ENCODE measurements at places on chromosomes 11 and 22. TPM values are rescaled to one million over a fixed set of nuclear protein-coding genes. Genes with fewer than 3 reads are reported as not detected.
A peak's percentile ranks its signal among the peaks of the same experiment; 100 is the strongest.

Gene FADD
- 49.6 TPM for polyA plus RNA-seq

Gene SPATA19
- polyA plus RNA-seq: not detected

Gene INS
- not detected for polyA plus RNA-seq

Gene SF1
- 79.4 TPM for polyA plus RNA-seq

Gene GPHA2
- not detected for polyA plus RNA-seq

Gene ARFGAP2
- polyA plus RNA-seq: 87.5 TPM

- no peak for DNase-seq
Measured at GRCh38 chr22:20775342-20775895, 1.5 kb downstream of the SERPIND1 start.

- peak; percentile 81 for DNase-seq
Measured at GRCh38 chr11:35725885-35726284, 63.3 kb downstream of the TRIM44 start.

DNA sequence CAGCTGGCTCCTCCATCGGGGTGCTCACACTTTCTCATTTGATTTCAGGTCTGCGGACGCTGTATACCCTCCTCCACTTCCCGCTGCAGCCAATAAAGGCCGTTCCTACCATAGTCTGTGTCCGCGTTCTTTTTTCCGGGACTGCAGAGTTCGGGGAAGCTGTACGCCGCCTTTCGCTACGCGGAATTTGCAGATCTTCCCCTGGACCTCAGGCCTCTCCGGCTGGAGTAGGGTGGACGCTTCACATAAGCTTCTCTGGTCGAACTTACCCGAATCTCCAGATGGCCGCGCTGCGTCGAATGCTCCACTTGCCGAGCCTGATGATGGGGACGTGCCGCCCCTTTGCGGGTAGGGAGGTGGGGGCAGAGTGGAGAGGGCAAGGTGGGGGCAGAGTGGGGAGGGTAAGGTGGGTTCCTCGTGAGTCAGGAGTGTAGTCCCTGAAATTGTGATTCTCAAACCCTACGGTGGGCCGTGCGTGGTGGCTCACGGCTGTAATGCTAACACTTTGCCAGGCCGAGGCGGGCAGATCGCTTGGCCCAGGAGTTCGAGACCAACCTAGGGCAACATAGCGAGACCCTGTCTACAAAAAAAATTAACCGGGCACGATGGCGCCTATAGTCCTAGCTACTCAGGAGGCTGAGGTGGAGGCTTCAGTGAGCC lies 617 bp downstream of the CSKMT start:
- DNase-seq: no peak

DNA sequence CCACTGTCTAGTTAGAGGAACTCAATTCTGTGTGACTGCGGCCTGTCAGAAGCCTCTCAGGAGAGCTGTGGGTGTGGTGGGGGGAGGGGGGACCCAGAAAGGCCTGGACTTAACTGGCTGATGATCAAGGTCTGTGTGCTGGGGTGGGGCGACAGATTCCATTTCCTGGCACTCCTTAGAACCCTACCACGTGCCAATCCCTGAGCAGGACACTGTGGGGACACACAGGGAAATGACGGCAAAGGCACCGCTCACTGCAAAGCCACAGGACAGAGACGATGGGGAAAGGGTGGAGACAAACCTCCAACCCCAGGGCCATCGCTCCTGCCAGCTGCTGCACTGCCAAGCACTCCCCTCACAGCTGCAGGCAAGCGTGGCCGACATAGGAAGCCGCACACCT lies 58.4 kb upstream of the BID start:
- DNase-seq: no peak

- DNase-seq: no peak
Measured at GRCh38 chr11:47731475-47731874, 16.3 kb upstream of the AGBL2 start.

- no peak for DNase-seq
Measured at GRCh38 chr11:123841174-123841573, 35.0 kb upstream of the OR6M1 start.

DNA sequence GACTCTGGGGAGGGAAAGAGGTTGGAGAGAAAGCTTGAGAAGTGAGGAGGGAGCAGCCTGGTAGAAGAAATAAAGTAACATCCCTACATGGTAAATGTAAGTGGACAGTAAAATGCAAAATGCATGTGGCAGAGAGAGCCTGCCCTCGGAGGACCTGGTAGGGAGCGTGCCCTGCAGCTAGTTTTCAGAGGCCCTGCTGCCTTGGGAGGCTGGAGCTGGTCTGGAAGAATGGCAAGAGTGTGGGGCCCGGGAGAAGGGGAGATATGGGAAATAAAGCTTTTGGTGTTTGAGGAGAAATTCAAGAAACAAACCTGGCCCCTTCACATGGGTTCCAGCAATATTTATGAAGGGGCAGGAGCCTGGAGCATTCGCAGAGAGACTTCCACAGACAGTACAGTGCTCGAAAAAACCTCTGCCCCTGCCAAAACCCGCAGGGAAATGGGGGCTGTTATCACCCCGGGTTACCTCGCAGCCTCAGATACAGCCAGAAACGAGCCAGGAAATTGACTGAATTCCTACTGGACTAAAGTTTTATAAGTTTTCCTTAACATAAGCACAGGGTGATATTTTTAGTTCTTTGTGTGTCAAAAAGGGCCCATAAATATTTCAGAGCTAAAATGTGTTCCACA lies 363.0 kb downstream of the TENM4 start:
- DNase-seq: no peak

DNA sequence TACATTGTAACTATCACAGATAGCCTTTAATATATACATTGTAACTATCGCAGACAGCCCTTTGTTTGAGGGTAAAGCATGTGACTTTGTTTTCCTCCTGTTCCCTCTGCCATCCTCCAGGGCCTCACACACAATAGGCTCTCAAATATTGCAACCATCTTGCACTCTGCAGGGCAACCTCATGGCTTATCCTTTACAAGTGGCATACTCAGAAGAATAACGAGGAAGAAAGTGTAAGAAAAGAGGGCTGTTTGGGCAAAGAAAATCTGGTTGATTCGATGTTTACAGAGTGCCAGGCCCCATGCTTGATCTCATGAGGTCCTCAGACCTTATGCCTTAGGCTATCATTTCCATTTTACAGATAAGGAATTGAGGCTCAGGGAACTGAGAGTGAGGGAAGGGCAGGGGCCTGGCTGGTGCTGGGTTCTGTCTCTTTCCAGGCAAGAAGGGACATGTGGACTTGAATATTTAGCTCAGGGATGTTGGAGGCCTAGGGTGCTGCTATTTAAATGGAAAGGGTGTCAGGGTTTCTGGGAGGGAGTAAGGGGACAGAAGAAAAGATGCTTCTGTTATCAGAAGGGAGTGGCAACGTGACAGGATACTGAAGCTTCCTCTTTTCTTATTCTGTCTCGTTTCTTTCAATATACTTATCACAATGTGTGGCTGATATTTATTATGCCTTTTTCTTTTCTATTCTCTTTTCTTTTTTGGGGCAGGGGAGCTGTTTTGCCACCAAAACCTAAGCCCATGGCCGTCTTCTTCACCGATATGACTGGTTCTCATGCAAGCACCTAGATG lies 1.1 kb upstream of the SAMM50 start:
- DNase-seq: no peak

DNA sequence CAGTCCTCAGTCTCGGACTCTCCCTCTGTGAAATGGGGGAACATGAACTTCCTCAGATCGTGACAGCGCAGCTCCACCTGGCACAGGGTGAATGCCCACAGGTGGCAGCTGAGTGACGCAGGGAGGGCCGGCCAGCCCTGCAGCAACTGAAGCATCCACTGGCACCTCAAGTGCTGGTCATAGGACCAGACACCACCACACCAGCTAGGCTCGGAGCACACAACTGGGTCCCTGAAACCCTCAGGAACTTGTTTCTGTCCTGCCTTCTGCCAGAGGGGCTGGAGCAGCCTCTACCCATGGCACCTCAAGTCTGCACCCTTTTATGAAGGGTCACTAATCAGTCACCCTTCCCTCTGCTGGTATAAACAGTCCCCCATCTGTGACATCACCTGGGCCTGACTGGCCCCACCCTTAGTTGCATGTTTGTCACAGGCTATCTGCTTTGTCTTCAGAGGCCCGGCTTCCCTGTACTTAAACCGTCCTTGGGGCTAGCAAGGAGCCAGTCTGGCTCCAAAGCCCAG lies 7.4 kb upstream of the CDC42BPG start:
- no peak for DNase-seq

DNA sequence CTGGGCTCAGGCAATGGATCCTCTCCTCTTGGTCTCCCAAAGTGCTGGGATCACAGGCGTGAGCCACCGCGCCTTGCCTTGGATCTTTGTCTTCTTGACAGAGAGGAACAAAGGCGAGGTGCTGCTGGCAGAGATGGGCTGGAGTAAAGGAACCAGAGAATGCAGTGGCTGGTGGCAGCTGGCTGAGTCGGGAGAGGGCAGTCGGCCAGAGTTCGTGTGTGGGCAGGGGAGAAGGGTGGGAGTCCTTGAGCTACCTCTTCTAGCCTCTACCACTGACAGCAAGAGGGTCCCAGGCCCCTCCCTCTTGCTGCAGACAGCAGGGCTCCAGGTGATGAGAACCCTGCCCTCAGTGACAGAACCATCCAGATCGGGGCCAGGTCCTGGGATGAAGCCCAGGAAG lies 86.2 kb upstream of the LINC01488 start:
- DNase-seq: no peak

DNA sequence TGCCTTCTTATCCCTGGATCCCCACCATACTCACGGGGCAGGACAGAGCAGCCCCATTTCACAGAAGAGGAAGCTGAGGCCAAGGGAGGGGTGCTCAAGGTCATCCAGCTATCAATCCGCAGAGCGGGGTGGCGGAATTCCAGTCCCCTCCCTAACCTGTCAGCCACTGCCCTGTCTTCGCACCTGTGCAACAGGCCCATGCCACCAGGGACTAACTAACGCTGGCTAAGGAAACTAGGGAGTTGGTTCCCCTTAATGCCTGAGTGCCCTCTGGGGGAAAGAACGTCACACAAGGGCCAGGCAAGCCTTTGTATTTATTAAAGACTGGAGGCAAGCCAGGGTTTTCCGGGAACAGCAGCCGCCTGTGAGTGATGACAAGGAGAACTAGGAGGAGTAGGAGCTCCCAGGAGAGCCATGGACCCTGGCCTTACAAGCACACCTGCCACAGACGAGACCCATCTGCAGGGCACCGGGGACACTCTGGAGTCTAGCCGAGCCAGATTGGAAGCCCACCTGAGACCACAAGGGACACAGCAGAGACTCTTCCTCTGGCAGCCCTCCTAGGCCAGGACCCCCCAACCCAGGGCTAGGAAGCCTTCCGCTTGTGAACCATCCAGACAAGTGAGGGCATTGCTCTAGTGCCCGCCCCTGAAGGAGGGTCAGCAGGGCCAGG lies 64.4 kb downstream of the MYH9 start:
- no peak for DNase-seq

GRCh38 chr22:37520776-37521191 lies 1.6 kb upstream of the CARD10 start:
- DNase-seq: no peak

- DNase-seq: peak; percentile 45
Measured at GRCh38 chr22:22721681-22722354, 77.4 kb downstream of the GGTLC2 start.

DNA sequence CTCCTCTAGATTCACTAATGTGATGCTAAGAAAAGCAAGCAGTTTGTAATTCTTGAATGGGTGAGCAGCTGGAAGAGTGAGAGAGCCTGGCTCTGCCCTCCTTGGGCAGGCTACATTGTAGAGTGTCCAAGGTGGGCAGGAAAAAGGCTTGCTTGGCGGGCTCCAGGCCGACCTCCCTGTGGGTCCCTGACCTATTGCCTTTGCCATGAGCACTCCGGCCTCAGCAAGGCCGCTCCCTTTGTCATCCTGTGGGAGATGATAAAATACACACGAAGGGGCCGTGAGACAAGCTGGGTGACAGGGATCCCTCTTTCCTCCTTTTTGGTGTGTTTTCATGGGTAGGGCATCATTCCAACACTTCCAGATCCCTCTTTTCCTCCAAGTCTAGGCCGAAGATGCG lies 41.8 kb downstream of the TIMP3 start:
- no peak for DNase-seq

GRCh38 chr22:22926370-22927195 lies 39.0 kb downstream of the IGLL5 start:
- no peak for DNase-seq
